ENCODE measurements at places on chromosomes 3 and 15.

DNA sequence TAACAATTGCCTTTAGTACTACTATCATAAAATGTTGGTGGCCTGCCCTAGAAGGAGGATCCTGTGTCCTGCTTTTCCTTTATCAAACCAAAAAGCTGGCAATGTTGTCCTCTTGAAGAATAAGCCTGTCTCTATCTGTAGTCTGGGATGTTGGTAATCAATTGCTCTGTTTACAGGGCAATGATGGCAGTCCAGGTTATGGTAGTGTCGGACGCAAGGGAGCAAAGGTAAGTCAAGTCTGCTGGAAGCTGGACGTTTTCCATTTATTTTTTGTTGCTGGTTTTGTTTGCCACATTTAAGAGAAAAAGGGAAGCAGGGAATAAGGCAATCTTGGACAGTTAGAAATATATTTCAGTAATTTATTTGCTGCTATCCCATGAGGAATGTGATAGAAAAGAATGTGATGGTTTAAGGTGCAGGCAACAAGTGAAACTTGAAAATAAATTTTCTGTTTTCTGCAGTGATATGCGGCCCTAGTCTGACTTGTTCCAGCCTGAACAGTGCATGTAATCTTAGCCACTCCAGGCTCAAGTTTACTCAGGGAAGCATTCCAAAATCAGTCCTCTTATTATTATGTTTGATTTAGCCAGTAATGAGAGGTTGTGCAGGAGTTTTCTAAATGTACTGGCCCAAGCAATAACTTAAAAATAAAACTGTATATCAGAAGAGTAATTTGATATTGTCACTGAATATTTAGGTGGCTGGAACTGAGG lies 110.3 kb downstream of the COL6A6 start:
- no peak for DNase-seq

DNA sequence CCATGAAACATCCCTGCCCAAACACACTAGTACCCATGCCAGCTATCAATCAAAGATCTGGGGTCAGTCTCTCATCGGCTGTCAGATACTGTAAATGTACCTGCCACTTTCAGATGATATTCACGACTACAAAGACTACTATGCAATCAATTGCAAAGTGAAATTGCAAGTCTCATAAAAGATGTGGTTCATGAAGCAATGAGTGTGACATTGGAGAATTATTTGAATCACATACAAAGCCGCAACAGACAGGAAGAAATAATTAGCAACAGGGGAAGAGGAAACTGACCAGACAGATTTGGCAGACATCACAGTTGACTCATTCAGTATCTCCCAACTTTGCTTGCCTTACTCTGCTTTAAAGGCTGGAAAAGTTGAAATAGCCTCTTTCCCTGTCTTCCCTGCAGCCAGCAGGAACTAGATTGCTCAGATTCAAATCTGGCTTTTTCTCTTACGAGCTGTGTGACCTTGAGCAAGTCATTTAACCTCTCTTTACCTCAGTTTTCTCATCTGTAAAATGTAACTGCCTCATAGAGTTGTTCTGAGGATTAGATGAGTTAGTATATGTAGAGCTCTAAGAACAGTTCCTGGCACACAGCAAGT lies 95.7 kb upstream of the C3orf80 start:
- DNase-seq: peak; percentile 31

DNA sequence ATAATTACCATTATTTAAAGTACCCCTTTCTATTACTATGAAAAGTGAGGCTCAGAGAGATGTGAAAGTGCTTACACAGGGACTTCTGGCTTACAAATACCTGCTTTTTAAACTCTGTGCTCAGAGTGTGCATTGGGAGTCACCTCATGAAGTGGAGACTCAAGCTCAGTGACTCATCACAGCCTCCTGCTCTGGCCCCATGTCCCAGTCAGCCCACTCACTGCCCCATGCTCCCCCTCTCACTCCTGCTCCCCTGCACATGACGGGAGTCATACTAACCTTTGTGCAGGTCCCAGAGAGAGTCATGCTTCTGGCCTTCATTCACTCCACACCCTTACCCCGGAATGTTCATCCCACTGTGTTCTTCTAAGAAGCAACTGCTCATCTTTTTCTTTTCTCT lies 20.2 kb downstream of the CCR1 start:
- DNase-seq: peak; percentile 30

DNA sequence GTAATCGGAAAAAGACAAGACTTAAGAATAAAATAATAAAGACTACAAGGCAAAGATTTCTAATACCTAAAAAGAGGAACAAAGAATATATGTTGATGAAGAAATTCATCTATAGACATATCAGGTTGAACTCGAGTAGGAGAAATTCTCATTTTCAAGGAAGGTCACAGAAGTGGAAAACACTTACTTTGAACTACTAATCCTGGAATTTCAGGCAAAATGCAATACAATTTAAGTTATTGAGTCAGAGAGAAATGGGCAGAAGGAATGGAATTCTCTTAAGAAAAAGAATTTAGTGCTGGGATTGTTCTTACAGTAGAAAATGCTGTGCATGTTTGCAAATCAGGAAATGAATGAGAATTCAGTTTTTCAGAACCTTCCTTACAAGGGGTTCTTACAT lies 135.9 kb upstream of the TGFBR2 start:
- no peak for DNase-seq

- no peak for DNase-seq
These were observed 64.5 kb downstream of the PCSK6 start for GRCh38 chr15:101424984-101425383.
